Stimulated activated CD8-positive, alpha-beta memory T cell treated with anti-CD3 and anti-CD28 coated beads, Interleukin-15, amount 100 ng/mL, for 24 hours (primary cell): ENCODE measurements at places on chromosomes 2 and 18.

DNA sequence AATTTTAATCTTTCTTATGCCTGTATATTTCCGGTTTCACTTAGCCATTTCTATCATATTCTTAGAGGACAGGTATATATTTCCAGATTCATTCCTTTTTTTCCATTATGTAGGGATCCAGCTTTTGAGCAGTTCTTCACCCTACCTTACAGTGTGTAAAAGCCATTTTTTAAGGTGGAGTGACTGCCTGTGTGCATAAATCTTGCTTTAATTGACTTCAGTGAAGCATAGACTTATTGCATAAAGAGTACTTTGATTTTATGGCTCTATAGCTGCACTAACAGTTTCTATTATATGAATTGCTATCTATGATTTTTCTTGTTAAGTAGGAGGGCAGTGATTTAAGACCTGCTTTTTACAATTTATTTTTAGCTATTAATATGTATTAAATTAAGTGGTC lies 132.6 kb downstream of the NYAP2 start:
- no peak for DNase-seq

DNA sequence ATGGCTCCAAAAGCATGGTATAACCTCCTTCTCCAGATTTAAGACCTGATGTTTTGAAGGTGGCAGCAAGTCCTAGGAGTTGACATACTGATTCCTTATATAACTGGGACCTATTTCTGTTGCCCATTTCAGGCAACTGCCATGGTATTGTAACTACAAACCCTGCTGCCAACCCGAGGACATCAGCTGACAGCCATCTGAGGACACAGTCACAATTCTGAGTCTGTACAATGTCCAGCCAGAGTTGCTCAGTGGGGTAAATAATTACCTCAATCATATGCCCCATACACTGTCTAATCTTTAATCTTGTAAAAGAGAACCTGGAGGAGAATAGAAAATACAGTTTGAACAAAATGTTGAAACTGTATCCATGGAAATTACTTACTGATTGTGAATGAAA lies 8.7 kb upstream of the GAREM2 start:
- DNase-seq, result no peak

GRCh38 chr2:207284556-207285472 lies 119.1 kb upstream of the KLF7 start:
- no peak for DNase-seq

DNA sequence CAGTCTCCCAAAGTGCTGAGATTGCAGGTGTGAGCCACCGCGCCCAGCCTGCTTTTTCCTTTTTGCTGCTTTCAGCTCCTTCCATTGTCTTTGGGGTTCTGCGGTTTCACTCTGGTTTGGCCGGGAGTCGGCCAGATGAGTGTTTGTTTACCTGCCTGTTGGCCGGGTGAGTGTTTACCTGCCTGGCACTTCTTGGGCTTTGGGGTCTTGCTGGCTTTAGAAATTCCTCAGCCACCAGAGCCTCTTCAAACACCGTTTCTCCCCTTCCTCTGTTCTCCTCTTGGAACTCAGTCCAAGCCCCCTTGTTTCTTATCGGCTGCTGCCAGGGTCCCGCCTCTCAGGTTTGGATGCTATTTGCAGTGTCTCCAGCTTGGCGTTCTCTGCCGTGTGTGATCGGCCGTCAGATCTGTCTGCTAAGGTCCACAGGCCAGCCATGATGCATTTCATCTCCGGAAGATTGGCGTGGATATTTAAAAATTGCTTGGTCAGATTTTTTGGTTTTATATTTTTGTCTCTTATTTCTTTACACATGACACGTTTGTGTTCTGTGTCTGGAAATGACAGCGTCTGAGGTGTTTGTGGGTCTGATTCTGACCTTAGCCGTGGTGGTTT lies 14.2 kb upstream of the GAL3ST2 start:
- DNase-seq, result no peak

GRCh38 chr2:40558761-40559160 lies 106.9 kb upstream of the SLC8A1 start:
- DNase-seq, result no peak

DNA sequence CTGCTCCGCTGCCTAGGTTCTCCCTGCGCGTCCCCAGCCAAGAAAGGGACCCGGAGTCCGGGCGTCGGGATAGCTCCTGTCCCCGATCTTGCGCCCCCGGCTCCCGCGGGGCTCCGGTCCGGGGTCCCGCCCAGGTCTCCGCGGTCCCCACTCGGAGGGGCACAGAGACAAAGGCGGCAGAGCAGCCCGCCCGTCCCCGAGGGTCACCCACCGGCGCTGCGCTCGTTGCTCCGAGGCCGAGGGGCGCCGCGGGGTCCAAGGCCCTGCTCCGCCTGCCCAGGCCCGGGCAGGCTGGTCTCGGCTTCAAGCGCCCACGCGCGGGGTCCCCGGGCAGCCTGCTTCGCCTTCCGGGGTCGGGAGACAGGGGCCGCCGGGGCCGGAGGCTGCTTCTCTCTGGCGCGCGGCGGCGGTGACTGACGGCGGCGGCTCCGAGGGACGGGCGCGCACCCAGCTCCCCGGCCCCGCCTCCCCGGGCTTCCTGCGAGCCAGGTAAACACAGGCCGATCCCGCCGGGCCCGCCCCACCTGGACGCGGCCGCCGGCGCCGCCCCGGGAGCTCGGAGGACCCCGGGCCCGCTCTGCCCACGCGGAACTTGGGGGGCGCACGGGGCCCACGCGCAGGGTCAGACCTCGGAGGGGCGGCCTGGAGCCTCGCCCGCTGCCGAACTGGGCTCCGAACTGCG lies at the start of gene MBP:
MBP (minus strand) TSS at position 415 of the 682 bp plus-strand sequence. CDS start 27,522 bp downstream, outside the sequence.
- DNase-seq, result peak; percentile 40
